Stimulated activated CD4-positive, alpha-beta T cell treated with anti-CD3 and anti-CD28 coated beads, Interleukin-1b, Interleukin-23, amount 100 ng/mL, for 4 hours (primary cell): ENCODE measurements at places on chromosomes 2 and 18.

DNA sequence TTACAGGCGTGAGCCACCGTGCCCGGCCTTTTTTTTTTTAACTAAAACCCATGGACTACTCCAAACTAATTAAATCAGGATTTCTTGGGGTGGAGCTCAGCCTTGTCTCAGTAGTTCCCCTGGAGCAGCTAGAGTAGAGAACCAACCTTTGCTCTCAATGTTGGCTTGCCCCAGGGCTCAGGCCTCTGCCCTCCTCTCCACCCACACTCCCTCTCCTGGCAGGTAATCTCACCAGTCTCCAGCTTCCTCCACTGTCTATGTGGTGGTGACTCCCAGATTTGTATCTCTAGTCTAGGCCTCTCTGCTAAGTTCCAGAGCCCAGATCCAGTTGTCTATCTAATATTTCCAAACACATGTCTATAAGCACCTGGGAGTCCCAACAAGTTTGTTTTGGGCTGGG, 9.6 kb upstream of the MTA3 start:
- DNase-seq, result no peak

GRCh38 chr2:100205174-100205573, 62.8 kb upstream of the AFF3 start:
- no peak for DNase-seq

DNA sequence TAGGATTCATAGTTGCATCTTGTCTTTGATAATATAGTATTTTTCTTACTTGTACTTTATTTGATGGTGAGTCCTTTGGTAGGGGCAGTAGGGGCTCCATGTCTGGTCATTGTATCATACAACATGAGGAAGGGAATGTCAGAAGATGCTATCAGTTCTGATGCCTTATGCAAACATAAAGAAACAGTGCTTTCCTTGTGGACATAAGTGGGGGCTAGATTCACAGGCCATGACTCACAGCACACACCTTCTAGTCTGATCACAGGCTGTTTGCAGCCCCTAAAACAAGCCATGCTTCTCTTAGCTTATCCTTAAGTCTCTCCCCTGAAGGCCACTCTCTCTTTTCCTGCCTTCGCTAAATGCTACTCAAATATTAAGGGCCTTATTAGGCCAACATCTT, 10.7 kb upstream of the SLC14A1 start:
- DNase-seq, result no peak

DNA sequence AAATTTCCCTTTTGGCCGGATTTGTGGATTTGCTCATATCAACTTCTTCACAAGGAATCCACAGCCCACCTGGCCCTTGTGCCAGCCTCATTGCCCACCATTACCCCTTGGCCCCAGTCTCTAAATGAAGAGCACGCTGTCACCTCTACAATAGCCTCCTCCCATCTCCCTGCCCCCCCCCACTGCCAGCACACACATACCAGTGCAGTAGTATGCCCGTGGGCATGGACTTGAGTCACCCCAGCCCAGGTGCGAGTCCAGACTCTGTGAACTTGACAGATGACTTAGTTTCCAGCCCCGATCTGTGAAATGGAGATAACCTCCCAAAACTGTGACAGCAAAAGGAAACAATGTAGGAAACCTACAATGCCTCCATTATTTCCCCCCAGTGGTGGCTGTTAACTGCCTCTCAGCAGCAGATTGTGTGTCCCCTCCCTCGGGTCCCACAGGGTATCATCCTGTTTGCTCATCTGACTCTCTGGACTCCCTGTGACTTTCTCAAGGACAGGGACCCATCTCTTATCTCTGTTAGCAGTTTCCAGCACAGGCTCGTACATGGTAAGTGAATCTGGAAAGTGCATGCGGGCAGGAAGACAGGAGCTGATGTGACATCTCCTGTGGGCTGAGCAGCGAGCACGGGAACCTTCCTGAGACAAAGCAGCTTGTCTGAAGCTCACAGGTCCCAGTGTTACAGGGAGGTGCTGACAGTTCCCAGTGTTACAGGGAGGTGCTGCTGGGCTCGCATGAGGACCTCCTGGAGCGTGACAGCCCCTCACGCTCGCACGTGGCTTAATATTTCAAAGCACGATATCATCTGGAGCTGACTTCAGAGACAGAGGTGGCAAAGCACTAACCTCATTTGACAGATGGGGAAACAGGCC, 4.2 kb upstream of the TMEM185B start:
- no peak for DNase-seq

- no peak for DNase-seq
Observed at GRCh38 chr2:40032650-40033319, 253.7 kb upstream of the THUMPD2 start.

DNA sequence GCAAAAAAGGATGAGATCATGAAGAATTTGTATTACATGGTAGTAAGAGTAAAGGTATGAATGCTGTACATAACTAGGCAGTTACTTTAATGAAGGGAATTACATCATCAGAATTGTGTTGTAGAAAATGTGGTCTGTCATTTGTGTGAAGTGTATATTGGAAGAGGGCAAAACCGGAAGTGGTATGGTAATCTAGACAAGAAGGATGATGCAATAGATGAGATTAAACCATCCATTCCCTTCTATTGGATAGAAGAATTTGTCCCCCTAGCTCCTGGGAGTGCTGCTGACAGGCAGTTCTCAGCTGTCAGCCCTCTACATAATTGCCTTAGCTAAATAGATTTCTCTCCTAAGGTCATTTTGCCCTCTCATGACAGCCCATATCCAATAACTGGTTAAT, 55.9 kb upstream of the BARD1 start:
- DNase-seq, result no peak

- DNase-seq, result no peak
Observed at GRCh38 chr2:88131201-88131998, 3.5 kb upstream of the FABP1 start.

- DNase-seq, result no peak
Observed at GRCh38 chr2:72834596-72834995, 8.8 kb upstream of the EXOC6B start.

DNA sequence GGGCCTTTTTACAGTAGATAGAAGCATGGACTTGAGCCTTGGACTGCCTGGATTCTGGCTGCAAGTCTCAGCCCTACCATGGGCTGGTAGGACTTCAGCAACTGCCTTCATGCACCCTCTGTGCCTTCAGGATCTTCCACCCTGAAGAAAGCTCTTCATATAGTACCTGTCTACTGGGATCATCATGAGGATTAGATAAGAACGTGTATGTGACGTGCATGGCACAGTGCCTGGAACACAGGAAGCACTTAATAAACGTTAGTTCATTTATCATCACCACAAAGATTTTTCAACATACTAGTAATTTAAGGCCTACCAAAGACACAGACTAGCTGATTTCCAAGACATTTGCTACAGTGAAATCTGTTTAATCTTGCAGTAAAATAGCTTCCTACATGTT, 53.2 kb upstream of the ITM2C start:
- no peak for DNase-seq
